ENCODE measurements at places on chromosomes 1 and 21.
A peak's percentile ranks its signal among the peaks of the same experiment; 100 is the strongest.

DNA sequence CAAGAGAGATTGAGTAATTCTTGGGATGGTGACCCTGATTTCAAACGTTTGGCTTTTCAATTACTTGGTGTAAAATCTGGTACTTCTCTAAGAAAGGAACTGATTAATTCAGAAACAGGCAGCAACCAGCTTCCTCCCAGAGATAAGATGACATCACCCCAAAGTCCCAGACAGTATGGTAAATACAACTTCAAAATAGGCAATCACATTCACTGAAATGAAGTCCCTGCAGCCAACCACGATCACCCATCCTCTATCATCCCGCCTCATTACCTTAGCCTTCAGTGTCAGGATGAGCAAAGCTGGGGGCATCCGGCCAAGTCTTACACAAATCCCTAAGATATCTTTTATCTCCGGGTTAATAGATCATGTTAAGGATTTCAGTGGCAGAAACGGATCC, 26.4 kb upstream of the RUNX1 start:
- peak; percentile 74 for DNase-seq

DNA sequence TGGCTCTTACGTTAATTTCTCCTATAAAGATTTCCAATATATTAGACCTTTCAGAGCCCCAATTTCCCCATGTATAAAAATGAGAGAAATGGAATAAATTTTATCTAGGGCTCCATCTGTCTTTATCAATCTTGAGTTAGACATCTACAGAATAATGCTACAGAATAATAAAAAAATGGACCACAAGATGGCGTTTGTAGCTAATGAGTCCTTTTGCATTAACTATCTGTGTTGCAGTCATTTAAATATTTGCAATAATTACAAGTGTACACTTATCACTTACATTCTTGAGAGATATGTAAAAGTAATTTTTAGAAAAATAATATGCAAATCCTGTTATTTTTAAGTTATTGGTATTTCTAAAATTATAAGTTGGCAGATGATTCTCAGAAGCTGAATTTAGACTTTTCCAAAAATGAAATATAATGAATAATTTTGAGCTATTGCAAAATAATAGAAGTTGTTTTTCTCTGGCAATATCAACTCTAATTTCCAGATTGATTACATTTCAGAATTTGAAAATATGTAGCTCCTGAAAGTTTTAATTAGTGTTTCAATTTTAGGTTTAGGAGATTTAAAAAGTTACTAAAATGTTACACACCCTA, 87.7 kb downstream of the SNX7 start:
- DNase-seq = peak; percentile 30

DNA sequence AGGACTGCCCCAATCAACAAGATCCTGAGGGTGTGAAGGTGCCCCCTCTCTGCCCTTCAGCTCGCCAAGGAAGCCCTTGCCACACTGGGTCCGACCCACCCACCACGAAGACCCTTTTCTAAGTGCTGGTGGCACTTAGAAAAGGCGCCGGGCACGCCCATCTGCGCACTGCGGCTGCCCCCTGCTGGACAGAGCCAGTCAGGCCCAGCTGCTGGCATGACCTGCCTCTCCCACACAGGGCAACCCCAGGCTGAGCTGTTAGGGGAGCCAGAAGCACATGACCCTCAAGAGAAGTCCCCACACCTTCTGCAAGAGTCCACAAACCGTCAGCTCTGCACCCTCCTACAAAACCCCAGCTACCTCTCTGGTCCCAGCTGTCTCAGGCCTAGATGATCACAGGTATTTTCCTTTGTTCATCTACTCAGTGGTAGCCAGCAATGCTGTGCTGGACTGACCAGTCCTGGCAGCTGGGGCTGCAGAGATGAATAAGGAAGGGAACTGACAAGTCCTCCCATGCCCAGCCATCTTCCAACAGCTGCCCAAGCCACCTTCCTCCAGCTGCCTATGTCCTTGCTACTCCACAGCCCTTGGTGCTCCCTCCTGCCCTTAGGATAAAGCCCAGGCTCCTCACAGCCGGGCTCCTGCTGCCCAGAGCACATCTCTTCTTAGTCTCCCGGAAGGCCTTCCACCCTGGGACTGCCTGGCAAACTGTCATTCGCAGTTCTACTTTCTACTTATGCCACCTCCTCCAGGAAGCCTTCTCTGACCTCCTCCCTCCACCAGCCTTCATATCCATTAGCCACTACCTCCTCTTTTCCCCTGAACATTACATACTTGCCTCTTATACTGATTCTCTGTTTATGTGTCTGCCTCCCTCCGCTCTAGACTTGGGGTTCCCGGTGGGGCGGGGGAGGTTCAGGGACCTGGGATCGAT, 39.8 kb upstream of the ZC3H12A start:
- peak; percentile 74 for DNase-seq

GRCh38 chr1:150969626-150970025, 5.0 kb downstream of the CERS2 start:
- DNase-seq = no peak

GRCh38 chr21:15976807-15977206, 247.0 kb downstream of the USP25 start:
- peak; percentile 10 for DNase-seq

DNA sequence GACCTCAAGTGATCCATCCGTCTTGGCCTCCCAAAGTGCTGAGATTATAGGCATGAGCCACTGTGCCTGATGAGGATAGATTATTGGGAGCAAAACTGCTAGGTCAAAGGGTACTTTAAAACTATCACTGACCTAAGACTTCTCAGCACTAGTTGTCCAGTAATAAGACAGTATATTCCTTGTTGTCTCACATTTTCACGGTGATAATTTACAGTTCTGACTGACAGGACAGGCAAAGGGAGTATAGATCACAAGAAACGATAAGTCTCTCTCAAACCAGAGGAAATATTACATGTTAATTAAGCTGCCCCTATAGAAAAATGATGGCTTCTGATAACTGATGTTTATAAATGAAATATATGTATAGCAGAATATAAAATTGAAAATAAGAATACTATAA, 3.7 kb downstream of the MRPS14 start:
- DNase-seq = no peak

DNA sequence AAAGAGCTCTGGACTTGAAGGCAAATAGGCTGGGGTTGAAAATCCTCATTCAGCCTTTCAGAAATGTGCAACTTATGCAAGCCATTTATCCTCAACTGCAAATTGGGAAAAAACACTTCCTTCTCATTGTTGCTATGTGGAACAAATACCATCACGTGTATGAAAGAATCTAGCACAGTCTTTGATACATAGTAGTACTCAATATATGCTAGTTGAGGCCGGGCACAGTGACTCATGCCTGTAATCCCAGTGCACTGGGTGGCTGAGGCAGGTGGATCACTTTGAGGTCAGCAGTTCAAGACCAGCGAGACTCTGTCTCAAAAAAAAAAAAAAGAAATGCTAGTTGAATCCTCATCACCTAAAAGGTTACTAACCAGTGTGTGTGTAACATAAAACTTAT, 8.2 kb downstream of the PI4KB start:
- no peak for DNase-seq

DNA sequence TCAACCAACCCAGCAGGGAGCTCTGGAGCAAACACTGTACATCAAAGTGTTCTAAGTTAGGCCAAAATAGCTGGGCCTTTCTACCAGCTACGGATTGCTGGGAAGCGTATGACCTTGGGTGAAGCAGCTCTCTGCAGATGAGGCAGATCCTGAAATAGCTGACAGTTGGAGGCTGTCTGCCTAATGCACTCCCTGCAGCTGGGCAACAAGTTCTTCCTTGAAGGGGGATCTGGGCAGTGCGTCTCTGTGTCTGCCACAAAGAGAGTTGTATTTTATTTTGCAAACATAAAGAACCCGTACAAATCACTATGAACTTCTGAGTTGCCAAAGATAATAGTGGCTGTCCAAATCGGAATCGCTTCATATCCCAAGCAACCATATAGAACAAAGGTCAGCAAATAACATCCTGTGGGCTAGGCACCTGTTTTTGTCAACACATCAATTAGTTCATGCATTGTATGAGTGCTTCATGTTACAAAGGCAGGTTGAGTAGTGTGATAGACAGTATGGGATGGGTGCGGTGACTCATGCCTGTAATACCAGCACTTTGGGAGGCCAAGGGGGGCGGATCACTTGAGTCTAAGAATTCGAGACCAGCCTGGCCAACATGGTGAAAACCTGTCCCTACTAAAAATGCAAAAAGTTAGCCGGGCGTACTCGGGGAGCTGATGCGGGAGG, 29.1 kb upstream of the KLF17 start:
- DNase-seq = no peak

- no peak for DNase-seq
Measured at GRCh38 chr1:31912839-31913239, 25.3 kb downstream of the PTP4A2 start.

GRCh38 chr1:5744341-5744740, 247.9 kb downstream of the NPHP4 start:
- no peak for DNase-seq

DNA sequence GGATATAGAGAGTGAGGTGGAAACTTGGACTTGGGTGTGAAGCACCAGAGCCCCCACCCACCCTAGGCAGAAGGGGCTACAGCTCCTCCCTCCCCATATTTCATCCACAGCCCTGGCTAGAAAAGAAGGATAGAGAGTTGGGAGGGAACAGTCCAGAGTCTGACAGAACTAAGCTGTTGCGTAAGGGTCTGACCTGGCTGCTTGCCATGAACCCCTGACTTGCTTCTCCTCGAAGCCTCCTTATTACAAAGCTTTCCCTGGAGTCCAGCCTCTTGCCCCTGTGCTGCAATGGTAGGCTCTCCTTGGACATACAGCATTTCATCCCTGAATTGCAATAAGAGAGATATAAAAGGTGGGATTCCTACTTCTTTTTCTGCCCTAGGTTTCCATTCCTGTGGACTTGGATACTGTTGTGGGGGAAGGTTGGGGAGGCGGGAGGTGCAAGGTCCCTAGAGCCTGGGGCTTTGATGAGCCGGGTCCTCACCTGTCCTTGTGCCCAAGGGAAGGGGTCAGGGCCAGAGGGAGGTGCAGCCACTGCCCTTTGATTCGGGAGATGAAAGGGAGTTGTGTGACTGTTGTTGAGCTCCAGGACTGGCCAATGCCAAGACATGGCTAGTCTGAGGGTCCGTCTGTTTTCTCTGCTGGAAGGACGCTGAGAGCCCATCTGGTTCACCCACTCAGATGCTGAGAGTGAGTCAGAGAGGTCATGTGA, 2.7 kb downstream of the RHBG start:
- peak; percentile 83 for DNase-seq

GRCh38 chr21:42735061-42735460, 81.6 kb downstream of the PDE9A start:
- DNase-seq = no peak

DNA sequence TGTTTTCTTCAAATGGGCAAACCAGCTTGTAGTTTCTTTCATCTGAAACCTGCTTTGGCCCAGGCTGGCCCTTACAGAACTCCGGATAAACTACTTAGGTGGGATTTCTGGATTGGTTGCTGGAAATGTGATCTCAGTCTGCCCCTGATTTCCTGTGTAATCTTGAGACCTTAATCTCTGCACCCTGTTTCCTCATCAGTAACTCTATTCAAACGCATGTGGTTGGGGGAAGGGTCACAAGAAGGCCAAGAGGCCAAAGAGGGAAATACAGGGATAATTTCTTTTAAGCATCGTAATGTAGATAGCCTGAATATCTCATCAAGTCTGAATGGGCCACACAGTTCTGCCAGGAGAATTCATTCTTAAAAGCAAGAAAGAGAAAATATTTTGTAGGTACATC, 483.6 kb downstream of the LTN1 start:
- no peak for DNase-seq

GRCh38 chr1:185238447-185238846, 78.6 kb downstream of the IVNS1ABP start:
- DNase-seq = peak; percentile 62

GRCh38 chr1:184987696-184988095, 13.4 kb upstream of the NIBAN1 start:
- no peak for DNase-seq

GRCh38 chr1:2279817-2280216, 51.7 kb downstream of the SKI start:
- no peak for DNase-seq

DNA sequence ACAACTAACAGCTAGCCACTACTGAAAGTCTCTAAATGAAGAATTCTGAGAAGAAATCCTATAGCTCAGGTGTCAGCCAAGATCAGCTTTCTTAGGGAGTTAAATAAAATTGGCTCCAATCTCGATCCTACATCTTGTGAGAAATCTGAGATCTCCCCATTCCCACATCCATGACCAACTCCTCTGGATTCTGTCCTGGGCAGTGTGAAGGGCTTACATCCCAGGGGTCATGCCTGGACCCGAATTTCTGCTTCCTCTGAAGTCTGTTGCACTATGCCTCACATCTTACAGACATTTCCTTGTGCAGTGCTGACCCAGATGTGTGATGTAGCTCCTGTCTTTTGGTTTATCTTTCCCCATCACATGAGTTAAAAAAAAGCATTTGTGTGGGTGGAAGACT, 4.8 kb upstream of the TNN start:
- DNase-seq = no peak

- peak; percentile 40 for DNase-seq
Measured at GRCh38 chr1:41322835-41323234, 38.4 kb upstream of the FOXO6 start.

GRCh38 chr1:91523482-91523881, 22.8 kb downstream of the CDC7 start:
- DNase-seq = peak; percentile 22

- DNase-seq = peak; percentile 28
Measured at GRCh38 chr1:45410850-45411509, 70.7 kb upstream of the MUTYH start.

DNA sequence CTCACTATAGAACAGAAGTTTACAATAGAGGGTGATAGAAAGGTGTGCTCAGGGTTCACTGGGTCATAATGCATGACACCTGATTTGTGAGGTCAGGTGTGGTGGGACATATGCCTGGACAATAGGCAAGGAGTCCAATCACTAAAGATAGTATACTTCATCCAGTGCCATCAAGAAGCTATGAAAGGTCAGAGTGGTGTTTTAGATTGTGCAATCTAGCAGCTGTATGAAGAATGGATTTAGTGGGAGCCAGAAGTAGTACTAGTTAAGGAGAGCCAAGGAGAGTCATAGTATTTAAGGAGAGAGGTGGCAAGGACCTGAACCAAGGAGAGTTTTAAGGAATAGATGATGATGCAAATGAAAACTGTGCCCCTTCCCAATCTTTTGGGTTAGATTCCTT, 80.6 kb upstream of the C1orf105 start:
- no peak for DNase-seq

DNA sequence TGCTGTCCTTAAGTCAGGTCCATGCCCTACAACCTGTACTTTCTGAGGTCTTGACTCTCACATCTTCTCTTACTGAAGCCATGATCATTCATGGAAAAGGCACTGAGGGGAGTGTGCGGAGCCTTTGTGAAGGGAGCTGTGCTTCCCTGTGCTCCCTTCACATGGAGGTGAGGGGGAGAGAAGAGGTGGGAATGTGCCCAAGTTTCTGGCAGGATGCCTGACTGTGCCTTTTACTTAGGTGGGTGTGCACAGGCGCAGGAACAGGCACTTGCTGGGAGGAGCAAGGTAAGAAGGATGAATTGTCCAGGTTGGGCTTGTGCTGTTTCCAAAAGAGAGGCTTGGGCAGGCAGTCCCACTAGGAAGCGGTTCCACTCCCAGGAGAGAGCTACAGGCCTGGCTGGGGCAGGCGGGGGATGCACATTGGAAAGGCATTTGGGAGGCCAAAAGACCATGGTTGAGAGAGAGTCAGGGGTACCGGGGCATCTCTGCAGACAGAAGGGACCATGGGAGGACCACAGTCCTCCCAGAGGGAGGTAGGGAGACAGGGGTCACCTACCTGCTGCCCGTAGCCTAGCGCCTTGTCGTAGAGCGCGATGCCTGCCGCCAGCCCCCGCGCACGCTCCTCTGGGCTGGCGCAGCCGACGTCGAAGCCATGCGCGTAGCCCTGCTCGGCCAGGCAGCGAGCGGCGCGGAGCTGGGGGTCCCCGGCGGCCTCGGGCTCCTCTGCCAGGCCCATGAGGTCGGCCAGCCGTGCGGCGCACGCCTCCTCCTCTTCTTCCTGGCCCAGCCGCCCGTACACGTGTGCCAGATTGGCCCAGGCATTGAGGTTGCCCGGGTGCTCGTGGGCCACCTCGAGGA, 853 bp downstream of the TTC22 start:
- no peak for DNase-seq
